ENCODE measurements at places on chromosomes 1 and 21.
A peak's percentile ranks its signal among the peaks of the same experiment; 100 is the strongest.

DNA sequence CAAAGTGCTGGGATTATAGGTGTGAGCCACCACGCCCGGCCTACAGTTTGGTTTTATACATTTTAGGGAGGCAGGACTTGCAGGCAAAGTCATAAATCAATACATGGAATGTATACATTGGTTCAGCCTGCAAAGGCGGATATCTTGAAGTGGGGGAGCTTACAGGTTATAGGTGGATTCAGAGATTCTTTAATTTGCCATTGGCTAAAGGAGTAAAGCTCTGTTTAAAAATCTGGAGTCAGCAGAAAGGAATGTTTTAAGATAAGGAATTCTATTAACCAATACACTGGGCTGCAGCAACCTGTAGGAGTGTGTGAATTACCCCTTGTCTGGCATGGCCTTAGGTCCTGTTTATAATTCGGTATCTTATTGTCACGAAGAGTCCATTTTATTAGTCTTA lies 57.6 kb downstream of the OPTC start:
- DNase-seq: no peak
- no peaks in the 10 kb centered on the region for H3K36me3 ChIP-seq
- H3K27ac ChIP-seq: peak overlapping the region; percentile 43
- peaks cover 31% of the 10 kb centered on the region for H3K4me1 ChIP-seq
- H3K4me3 ChIP-seq: no peak overlapping the region

DNA sequence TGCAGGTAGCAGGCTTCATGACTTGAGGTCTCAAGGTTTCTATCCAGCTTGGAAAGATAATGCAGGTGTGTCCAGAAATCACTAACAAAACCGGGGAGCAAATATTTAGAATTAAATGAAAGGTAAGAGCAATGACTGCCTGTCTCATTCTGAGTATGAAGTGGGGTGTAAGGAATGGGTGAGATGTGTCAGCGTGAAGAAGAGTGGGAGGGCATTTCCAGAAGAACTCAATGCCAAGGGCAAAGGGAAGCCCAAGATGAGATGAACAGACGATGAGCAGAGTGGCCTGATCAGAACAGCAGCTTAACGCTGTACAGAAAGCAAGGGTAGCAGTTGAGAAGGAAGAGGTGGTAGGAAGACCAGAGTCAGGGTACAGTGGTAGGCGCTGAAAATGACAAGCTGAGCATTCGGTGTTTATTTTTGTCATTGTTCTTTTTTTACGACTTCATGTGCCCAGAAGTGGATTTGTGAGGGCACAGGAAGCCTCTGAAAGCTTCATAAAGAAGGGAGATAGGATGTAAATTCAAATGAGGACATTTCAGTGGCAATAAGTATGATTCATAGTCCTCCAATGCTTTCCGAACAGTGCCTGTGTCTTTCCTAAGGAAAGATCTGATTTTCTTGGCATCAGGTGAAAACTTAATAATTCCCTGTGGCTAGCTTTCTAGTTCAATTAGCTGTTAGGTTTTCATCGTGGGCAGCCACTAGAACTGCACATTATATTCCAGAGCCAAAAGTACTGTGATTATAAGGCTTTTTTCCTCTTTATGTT lies 190.5 kb downstream of the APP start:
- H3K4me1 ChIP-seq: no peaks in the 10 kb centered on the region
- H3K27me3 ChIP-seq: no peaks in the 10 kb centered on the region
- H3K4me3 ChIP-seq: no peak overlapping the region

GRCh38 chr1:9211291-9211811 lies 23.2 kb upstream of the H6PD start:
- H3K27ac ChIP-seq: no peak overlapping the region
- H3K4me1 ChIP-seq: no peaks in the 10 kb centered on the region
- DNase-seq: no peak
- no peak overlapping the region for H3K4me3 ChIP-seq
- no peaks in the 10 kb centered on the region for H3K36me3 ChIP-seq

GRCh38 chr1:17046334-17046657 lies 7.5 kb downstream of the SDHB start:
- peak overlapping the region; percentile 5 for H3K27ac ChIP-seq
- DNase-seq: no peak
- no peaks in the 10 kb centered on the region for H3K27me3 ChIP-seq
- peaks cover 27% of the 10 kb centered on the region for H3K36me3 ChIP-seq

DNA sequence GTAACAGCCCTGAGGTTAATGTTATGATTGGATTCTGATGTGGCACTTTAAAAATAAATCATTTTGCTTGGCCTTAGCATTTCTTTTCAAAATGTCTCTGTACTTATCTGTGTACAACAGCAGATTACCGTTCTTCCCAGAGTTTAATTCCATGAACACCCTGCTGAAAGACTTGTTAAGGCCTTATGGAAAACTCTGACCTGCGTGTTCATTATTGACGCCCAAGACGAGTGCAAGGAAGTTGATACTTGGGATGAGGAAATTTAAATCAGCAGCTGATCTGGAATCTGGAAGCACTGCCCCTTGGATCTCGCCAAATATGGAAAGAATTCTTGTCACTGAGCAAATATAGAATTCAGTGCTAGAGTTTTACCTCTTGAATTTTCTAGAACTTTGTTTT lies 6.7 kb downstream of the ERG start:
- H3K36me3 ChIP-seq: no peaks in the 10 kb centered on the region
- H3K27ac ChIP-seq: peak overlapping the region; percentile 77

- peak; percentile 47 for DNase-seq
- H3K4me3 ChIP-seq: no peak overlapping the region
- no peaks in the 10 kb centered on the region for H3K4me1 ChIP-seq
- no peaks in the 10 kb centered on the region for H3K27me3 ChIP-seq
- no peak overlapping the region for H3K27ac ChIP-seq
- peaks cover 3% of the 10 kb centered on the region for H3K36me3 ChIP-seq
Observed at GRCh38 chr1:9110669-9111356, 18.1 kb downstream of the GPR157 start.

DNA sequence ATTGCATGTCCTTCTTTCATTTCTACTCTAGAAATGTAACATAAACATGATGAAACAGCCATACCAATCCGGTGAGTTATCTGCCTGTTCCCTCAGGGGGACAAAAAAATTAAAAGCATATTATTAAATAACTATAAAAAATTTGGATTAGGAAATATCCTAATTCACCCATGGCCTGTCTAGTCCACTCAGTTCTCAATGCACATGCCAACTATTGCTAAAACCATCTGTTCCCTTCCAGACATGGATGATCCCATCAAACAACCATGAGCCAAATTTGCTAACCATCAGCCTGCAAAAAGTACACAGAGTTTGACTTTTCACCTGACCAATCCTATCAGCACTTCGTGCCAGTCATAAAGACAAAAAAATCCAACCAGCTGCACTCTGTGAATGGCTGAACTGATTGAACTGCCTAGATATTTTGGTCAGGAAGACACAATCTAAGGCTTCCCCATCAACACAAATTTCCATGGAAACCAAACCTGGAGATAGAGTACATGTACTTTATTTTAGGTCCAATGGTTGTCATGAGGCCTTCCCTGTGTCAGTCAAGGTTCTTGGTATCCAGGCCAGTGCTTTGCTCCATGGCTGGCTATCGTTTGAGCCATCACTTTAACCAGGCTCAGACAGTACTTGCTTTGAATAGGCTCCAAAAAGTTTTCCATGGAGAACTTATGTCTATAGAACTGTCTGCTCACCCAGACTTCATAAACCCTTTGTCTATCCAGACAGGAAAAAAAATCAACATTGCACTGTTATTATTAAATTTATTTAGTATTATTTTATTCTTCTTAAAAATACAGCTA lies 570.8 kb downstream of the LTN1 start:
- no peaks in the 10 kb centered on the region for H3K36me3 ChIP-seq
- no peak for DNase-seq
- no peaks in the 10 kb centered on the region for H3K4me1 ChIP-seq

- DNase-seq: no peak
- no peaks in the 10 kb centered on the region for H3K27me3 ChIP-seq
- no peaks in the 10 kb centered on the region for H3K4me1 ChIP-seq
Observed at GRCh38 chr1:240474133-240474614, 137.8 kb downstream of the GREM2 start.

GRCh38 chr1:148355976-148356375 lies 127.1 kb downstream of the PPIAL4G start:
- no peak overlapping the region for H3K4me3 ChIP-seq
- H3K27ac ChIP-seq: no peak overlapping the region
- H3K27me3 ChIP-seq: no peaks in the 10 kb centered on the region

- peaks cover 39% of the 10 kb centered on the region for H3K36me3 ChIP-seq
- no peak overlapping the region for H3K27ac ChIP-seq
- no peak for DNase-seq
- no peaks in the 10 kb centered on the region for H3K27me3 ChIP-seq
Observed at GRCh38 chr1:10271869-10272268, 61.5 kb downstream of the KIF1B start.

DNA sequence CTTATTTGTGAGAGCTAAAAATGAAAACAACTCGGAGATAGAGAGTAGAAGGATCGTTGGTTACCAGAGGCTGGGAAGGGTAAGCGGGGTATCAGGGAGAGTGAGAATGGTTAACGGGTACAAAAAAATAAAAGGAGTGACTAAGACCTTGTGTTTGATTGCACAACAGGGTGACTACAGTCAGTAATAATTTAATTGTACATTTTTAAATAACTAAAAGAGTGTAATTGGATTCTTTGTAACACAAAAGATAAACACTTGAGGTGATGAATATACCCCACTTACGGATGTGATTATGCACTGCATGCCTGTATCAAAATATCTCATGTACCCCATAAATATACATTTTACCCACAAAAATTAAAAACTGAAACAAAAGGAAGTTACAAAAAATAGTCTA lies 29.4 kb downstream of the FOXJ3 start:
- no peak overlapping the region for H3K4me3 ChIP-seq
- DNase-seq: no peak
- no peaks in the 10 kb centered on the region for H3K27me3 ChIP-seq
- H3K27ac ChIP-seq: no peak overlapping the region
- H3K36me3 ChIP-seq: no peaks in the 10 kb centered on the region
- H3K4me1 ChIP-seq: no peaks in the 10 kb centered on the region

DNA sequence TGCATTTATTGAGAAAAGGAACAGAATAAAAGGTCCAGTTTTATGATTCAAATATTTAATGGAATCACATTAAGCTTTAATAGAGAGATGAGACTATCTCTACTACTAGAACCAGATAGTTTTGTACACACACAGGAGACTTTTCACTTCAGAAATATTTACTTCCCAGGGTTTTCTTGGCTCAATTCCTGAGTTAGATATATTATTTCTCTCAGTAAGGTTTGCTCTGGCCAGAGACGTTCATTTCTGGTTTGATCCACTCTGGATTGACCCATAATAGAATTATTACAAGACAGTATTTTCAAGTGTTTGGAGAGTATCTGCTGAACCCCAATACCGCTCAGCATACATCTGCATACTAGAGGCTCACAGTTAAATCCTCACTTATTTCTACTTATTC lies 1.3 kb upstream of the RCOR3 start:
- H3K36me3 ChIP-seq: no peaks in the 10 kb centered on the region
- peak overlapping the region; percentile 94 for H3K4me3 ChIP-seq
- no peaks in the 10 kb centered on the region for H3K27me3 ChIP-seq
- H3K27ac ChIP-seq: peak overlapping the region; percentile 97

DNA sequence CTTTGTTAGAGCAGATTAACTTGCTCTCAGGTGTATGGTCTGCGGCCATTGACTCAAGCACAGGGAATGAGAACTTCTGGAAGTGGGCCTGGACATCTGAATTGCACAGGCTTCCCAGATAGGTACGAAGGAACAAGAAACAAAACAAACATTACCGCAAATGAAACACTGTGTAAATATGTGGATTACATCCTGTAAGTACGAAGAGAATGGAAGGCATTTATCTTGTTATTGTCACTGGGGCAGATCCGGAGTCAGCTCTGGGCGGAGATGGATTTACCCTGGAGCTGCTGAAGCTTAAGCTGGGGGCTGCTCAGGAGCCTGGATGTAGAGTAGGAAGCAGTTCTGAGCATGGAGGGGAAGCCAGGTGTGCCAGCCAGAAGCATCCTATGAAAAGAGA lies 6.8 kb downstream of the HES2 start:
- no peak overlapping the region for H3K4me3 ChIP-seq
- H3K27me3 ChIP-seq: peaks cover 15% of the 10 kb centered on the region
- no peak overlapping the region for H3K27ac ChIP-seq

- no peaks in the 10 kb centered on the region for H3K27me3 ChIP-seq
- H3K36me3 ChIP-seq: peaks cover 83% of the 10 kb centered on the region
- no peaks in the 10 kb centered on the region for H3K4me1 ChIP-seq
Observed at GRCh38 chr21:46545911-46546310, 59.0 kb downstream of the S100B start.

DNA sequence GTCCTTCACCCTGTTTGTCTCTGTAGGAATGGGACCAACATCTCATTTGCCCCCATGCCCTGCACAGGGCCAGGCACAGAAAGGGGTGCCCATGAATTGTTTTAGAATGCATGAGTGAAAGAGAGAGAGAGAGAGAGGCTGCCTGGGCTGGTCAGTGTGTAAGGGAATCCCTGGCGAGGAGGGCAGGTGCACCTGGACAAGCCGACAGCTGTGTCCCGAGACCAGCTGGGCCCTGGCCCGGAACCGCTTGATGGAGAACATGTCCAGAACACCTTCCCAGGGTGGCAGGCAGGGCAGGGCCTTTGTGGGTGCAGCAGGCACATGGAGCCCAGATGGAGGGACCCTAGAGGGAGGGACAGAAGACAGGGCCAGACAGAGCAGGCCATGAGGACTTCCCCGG lies 22.7 kb downstream of the SPOCD1 start:
- peaks cover 11% of the 10 kb centered on the region for H3K4me1 ChIP-seq
- H3K4me3 ChIP-seq: no peak overlapping the region
- H3K27me3 ChIP-seq: no peaks in the 10 kb centered on the region
- no peak overlapping the region for H3K27ac ChIP-seq
- H3K36me3 ChIP-seq: no peaks in the 10 kb centered on the region
- DNase-seq: peak; percentile 55

DNA sequence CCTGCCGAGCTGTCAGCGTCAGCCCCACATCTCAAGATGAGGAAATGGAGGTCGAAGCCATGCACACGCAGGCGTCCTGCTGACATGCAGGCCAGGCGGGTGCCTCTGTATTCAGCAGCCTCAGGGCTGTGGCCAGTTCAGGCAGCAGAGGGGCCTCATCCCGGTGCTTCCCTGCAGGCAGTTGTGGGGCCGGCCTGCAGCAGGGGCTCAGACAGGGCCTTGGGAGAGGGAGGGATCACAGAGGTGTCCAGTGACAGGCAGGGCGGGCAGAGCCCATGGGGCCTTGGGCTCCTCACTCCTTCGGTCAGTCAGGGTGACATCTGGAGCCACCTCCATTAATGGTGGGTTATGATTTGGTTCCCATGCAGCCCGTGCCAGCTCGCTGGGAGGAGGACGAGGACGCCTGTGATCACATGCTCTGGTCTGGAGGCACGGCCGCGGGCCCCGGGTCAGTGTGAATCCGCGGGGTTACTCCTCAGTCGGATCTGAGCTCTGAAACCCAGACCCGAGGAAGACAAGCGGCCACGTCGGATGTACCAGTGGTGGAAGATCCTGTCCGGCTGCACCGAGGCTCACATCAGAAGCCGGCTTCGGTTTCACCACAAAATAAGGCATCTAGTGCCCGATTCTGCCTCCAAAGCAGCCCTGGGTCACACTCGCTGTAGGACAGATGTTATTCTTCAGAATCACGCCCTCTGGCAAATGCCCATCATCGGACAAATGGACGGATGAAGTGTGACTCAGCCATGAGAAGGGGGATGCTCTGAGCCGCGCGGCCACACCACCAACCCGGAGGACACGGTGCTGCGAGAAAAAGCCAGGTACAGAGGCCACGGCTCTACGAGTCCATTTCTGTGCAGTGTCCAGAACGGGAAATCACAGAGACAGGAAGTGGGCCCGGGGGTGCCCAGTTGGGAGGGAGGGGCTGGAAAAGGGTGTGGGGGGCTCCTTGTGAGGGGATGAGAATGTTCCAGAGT lies 33.4 kb downstream of the KRTAP10-1 start:
- no peaks in the 10 kb centered on the region for H3K36me3 ChIP-seq
- H3K4me3 ChIP-seq: no peak overlapping the region
- H3K27me3 ChIP-seq: no peaks in the 10 kb centered on the region
- no peak for DNase-seq
- H3K4me1 ChIP-seq: no peaks in the 10 kb centered on the region

Measured in ascending aorta (tissue), 2 donors.